PC-9 (cell line): ENCODE measurements at places on chromosomes 6 and 20. TPM values are rescaled to one million over a fixed set of nuclear protein-coding genes. Genes with fewer than 3 reads are reported as not detected.

DNA sequence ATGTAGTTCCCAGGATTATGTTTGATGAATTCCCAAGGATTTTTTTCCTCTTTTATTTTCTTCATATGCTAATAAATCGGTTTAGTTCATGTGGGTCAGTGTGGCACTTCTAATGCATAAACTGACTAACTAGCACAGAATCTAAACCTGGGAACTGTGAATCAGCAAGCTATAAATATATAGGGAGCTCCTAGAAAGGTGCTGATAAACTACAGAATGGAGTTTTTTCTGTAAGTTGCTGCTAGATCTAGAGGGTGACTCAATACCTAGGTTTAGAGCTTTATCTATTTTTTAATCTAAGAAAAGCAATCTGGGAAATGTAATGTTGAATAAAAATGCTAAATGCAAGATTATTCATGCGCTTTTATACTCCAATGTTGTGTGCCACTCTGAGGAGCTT is 118.8 kb upstream of the PTCHD4 start:
- no peaks in the 10 kb centered on the region for H3K4me1 ChIP-seq
- H3K36me3 ChIP-seq, result no peaks in the 10 kb centered on the region
- no peaks in the 10 kb centered on the region for H3K27me3 ChIP-seq
- DNase-seq, result no peak
- no peak overlapping the region for H3K4me3 ChIP-seq
- no peak overlapping the region for H3K27ac ChIP-seq

DNAH8 gene
- total RNA-seq, result not detected in 2 replicates

DNA sequence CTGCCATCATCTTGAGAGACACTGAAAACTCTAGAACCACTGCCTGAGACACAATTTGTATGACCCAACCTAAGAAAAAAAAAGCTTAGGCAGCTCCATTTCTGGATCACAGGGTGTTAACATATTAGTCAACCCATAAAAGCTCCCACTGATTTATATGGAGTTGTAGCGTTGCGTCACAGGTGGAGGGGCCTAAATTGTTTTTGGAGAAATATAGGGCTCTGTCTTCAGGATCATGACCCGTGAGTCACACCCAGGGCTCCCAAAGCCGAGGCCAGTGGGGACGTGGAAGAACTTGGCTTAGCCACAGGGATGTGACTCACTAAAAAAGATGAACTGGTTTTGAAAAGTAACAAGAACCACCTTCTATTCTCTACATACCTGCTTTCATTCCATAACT is 116.5 kb upstream of the BMP2 start:
- no peak overlapping the region for H3K4me3 ChIP-seq
- H3K27ac ChIP-seq, result peak overlapping the region; percentile 65; the same call in 1 of the 2 replicates
- H3K36me3 ChIP-seq, result no peaks in the 10 kb centered on the region
- DNase-seq, result no peak
- no peaks in the 10 kb centered on the region for H3K27me3 ChIP-seq
- H3K4me1 ChIP-seq, result peaks cover 17% of the 10 kb centered on the region

TMEM170B gene
- total RNA-seq, result 3.5 and 3.9 TPM in 2 replicates

SPATA2 gene
- total RNA-seq, result 7.3 and 10.9 TPM in 2 replicates

GRCh38 chr6:84762220-84763002 is 2.0 kb downstream of the TBX18 start:
- no peak overlapping the region for H3K4me3 ChIP-seq
- no peak overlapping the region for H3K27ac ChIP-seq
- H3K27me3 ChIP-seq, result no peaks in the 10 kb centered on the region

GRCh38 chr6:15491986-15492269 is 170.9 kb downstream of the DTNBP1 start:
- H3K27me3 ChIP-seq, result no peaks in the 10 kb centered on the region
- no peak overlapping the region for H3K27ac ChIP-seq
- H3K4me3 ChIP-seq, result no peak overlapping the region
- H3K36me3 ChIP-seq, result no peaks in the 10 kb centered on the region

DNA sequence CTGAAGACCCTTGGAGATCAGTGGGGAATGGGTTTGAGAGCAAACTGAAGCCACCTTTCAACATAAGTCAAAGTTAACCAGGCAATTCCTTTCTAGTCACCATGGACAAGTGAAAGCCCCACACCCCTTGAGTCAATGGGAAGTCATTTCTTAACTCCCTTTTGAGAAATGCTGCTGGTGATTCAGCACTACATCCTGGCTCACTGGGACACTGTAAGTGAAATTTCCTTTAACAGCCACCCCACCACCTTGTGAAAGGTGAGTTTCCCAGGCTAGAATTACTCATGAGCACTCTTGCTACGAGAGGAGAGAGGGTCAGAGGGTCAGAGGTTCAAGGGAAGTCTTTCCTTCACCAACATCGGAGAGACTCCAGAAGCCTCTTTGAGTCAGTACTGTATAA is 93.3 kb upstream of the MARCKS start:
- no peaks in the 10 kb centered on the region for H3K27me3 ChIP-seq
- H3K4me1 ChIP-seq, result peaks cover 38% of the 10 kb centered on the region
- no peaks in the 10 kb centered on the region for H3K36me3 ChIP-seq
- DNase-seq, result peak; percentile 99
- H3K27ac ChIP-seq, result peak overlapping the region; percentile 97

PI3 gene
- 4.6 and 6.6 TPM in 2 replicates for total RNA-seq

DNA sequence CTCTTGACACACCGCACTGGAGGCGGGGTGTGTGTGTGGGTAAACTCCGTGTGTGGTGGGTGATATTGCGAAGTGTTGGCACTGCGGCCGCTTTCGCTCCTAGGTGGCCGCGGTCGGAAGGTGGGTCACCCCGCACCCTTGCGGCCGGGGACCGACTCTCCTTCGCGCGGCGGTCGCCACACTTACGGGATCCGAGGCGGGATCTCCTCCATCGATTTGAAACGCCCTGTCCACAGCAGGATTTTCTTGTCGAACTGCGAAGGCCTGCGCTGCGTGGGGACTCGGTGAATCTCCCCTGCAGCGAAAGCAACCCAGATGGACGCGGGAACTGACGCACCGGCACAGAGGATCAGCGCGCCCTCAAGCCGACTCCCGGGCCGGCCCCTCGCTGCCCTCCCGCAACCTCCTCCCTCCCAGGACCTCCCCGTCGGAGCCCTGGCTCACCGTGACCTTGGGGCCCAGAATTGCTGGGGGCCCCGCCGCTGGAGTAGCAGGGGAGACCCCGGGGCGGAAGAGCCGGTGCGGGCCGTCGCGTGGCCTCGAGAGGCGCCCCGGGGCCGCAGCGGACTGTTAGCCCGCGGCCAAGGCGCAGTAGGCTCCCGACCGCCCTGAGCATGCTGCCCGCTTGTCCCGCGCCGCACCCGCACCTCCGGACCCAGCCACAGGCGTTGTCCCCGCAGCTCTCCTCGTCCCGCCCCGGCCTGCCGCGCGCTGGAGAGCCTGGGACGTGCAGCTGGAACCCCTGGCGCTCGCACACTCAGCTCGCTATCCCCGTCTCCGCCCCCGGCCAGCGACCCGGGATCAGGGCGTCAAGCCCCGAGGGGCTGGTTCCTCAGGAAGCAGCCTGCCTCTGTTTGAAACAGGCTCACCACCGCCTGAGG is at the start of gene FAM162B:
Gene FAM162B (minus strand): TSS at position 759 of the 881 bp plus-strand sequence. CDS start 143 bp downstream, at position 616.
- no peak within 1 kb of the TSS for H3K27ac ChIP-seq
- no peaks in the 10 kb centered on the region for H3K27me3 ChIP-seq
- no peaks in the 10 kb centered on the region for H3K4me1 ChIP-seq
- DNase-seq, result no peak
- no peaks in the 10 kb centered on the region for H3K36me3 ChIP-seq

DNA sequence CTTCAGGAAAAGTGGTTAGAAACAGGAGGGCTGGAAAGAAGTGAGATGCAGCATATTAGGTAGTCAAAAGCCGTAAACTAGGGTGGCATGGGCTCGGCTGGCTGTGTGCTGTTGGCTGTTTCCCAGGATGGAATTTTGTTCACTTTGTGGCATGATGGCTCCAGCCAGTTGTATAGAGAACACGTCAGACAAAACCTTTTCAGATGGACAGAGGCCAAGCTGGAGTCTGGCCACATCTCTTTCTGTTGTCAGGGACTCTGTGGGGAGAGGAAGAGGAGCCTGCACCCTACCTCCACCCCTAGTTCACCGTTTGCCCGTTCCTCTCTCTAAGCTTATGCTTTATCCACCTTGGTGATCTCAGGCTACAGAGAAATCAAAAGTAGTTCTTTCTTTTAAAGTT is 22.0 kb downstream of the C6orf89 start:
- H3K4me3 ChIP-seq, result no peak overlapping the region
- no peak overlapping the region for H3K27ac ChIP-seq
- H3K36me3 ChIP-seq, result peaks cover 10% of the 10 kb centered on the region; the same call in 1 of the 2 replicates
- peaks cover 7% of the 10 kb centered on the region for H3K4me1 ChIP-seq
- H3K27me3 ChIP-seq, result no peaks in the 10 kb centered on the region

GRCh38 chr6:54935739-54936138 is 89.2 kb downstream of the FAM83B start:
- H3K27ac ChIP-seq, result peak overlapping the region; percentile 77
- DNase-seq, result peak; percentile 88
- no peak overlapping the region for H3K4me3 ChIP-seq
- no peaks in the 10 kb centered on the region for H3K27me3 ChIP-seq
- H3K36me3 ChIP-seq, result peaks cover 22% of the 10 kb centered on the region; the same call in 1 of the 2 replicates

DNA sequence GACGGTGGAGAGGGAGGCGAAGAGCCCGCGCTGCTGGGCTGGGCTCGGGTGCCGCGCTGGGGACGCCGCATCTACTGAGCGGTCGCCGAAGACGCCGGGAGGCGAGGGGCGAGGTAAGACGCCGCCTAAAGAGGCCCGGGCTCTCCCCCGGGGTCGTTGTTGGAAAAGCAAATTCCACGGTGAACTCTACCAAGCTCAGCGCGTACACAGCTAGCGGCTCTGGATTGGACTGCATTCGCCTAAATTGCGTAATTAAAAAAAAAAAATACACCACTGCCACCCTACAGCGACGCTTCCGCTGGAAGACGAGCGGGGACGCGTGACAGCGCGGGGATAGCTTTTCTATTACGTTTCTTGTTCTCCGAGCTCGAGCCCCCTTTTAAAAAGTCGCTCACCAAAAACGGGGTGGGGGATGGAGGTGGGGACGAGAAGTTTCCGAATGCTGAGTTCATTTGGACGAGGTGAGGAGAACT is 92.0 kb upstream of the PRDM1 start:
- no peak overlapping the region for H3K4me3 ChIP-seq
- no peaks in the 10 kb centered on the region for H3K27me3 ChIP-seq
- no peak overlapping the region for H3K27ac ChIP-seq
- no peak for DNase-seq
- H3K4me1 ChIP-seq, result 0 out of 2 replicates have a peak, but pooled peaks cover 4% of the 10 kb centered on the region

DNA sequence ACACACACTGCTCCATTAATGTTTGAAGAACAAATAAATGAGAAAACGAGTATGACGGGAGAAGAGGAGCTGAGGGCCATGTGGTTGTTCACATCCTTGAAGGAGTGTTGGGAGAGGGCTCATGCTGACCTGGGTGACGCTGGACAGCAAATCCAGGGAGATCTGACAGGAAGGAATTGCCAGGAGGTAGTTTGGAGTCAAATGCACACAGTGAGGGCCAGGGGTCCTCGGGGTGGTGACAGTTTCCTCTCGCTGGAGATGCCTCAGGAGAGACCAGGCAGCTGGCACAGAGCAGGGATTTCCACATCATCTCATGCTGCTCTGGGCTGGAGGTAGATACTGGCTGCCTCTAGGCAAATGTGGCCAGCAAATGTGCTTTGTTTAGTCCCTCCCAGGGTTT is 2.0 kb upstream of the TMEM181 start:
- DNase-seq, result no peak
- no peaks in the 10 kb centered on the region for H3K27me3 ChIP-seq
- H3K4me3 ChIP-seq, result no peak overlapping the region
- no peaks in the 10 kb centered on the region for H3K36me3 ChIP-seq
- peaks cover 23% of the 10 kb centered on the region for H3K4me1 ChIP-seq

- H3K27ac ChIP-seq, result no peak overlapping the region
- no peak overlapping the region for H3K4me3 ChIP-seq
- peaks cover 25% of the 10 kb centered on the region for H3K4me1 ChIP-seq
- no peaks in the 10 kb centered on the region for H3K36me3 ChIP-seq
- no peaks in the 10 kb centered on the region for H3K27me3 ChIP-seq
- no peak for DNase-seq
Observed at GRCh38 chr20:3815703-3816315, 4.5 kb upstream of the AP5S1 start.

DNA sequence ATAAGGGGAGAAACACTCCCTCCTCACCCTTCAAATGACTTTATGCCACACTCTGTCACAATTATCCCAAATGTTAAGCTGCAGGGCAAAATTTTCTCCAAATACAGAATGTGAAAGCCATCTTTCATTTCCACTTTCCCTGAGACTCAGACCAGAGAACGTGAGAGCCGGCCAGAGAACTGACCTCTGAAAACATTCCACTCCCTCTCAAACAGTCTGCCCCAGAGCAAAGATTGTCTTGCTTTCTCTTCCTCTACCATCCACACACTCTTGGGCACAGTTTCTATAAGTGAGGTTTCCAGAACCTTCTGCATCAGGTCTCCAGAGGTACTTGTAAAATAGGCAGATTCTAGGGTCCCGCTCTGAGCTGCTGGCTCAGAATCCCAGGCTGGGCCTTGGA is 278.1 kb downstream of the FRK start:
- no peaks in the 10 kb centered on the region for H3K4me1 ChIP-seq
- DNase-seq, result no peak
- no peaks in the 10 kb centered on the region for H3K27me3 ChIP-seq
- no peak overlapping the region for H3K4me3 ChIP-seq
- H3K27ac ChIP-seq, result no peak overlapping the region

GRCh38 chr6:158941246-158941645 is 58.8 kb downstream of the RSPH3 start:
- no peak for DNase-seq
- no peaks in the 10 kb centered on the region for H3K27me3 ChIP-seq
- H3K4me3 ChIP-seq, result no peak overlapping the region
- H3K4me1 ChIP-seq, result 0 out of 2 replicates have a peak, but pooled peaks cover 4% of the 10 kb centered on the region

- no peaks in the 10 kb centered on the region for H3K36me3 ChIP-seq
- no peaks in the 10 kb centered on the region for H3K4me1 ChIP-seq
- no peaks in the 10 kb centered on the region for H3K27me3 ChIP-seq
- no peak for DNase-seq
- no peak overlapping the region for H3K4me3 ChIP-seq
Observed at GRCh38 chr6:54646951-54647664, 199.5 kb upstream of the FAM83B start.

- peaks cover 74% of the 10 kb centered on the region for H3K27me3 ChIP-seq
- H3K27ac ChIP-seq, result no peak overlapping the region
- no peak overlapping the region for H3K4me3 ChIP-seq
- no peak for DNase-seq
- H3K36me3 ChIP-seq, result no peaks in the 10 kb centered on the region
Observed at GRCh38 chr20:617934-618690, 8.0 kb upstream of the TCF15 start.

DNA sequence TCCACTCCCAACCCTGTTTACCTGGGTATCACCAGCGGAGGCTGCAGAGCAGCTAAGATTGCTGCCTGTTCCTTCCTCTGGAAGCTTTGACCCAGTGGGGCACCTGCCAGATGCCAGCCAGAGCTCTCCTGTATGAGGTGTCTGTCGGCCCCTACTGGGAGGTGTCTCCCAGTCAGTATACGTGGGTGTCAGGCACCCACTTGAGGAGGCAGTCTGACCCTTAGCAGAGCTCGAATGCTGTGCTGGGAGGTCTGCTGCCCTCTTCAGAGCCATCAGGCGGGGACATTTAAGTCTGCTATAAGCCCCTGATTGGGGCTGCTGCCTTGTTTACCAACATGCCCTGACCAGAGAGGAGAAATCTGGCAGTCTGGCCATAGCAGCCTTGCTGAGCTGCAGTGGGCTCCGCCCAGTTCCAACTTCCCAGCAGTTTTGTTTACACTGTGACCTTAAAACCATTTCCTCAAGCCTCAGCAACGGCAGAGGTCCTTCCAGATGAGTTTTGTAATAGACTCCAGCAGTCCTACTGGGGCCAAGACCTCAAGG is 2.8 kb downstream of the RAET1E start:
- H3K27me3 ChIP-seq, result no peaks in the 10 kb centered on the region
- no peaks in the 10 kb centered on the region for H3K36me3 ChIP-seq
- H3K4me3 ChIP-seq, result peak overlapping the region; percentile 36; the same call in 1 of the 2 replicates
- peaks cover 50% of the 10 kb centered on the region for H3K4me1 ChIP-seq
- peak overlapping the region; percentile 75 for H3K27ac ChIP-seq

LAMA2 gene
- 2.3 and 2.8 TPM in 2 replicates for total RNA-seq

- no peaks in the 10 kb centered on the region for H3K4me1 ChIP-seq
- no peak for DNase-seq
- no peak overlapping the region for H3K27ac ChIP-seq
- H3K4me3 ChIP-seq, result no peak overlapping the region
- no peaks in the 10 kb centered on the region for H3K36me3 ChIP-seq
Observed at GRCh38 chr6:12973386-12973785, 256.8 kb downstream of the PHACTR1 start.
